ENCODE measurements at places on chromosomes 7 and 10.

DNA sequence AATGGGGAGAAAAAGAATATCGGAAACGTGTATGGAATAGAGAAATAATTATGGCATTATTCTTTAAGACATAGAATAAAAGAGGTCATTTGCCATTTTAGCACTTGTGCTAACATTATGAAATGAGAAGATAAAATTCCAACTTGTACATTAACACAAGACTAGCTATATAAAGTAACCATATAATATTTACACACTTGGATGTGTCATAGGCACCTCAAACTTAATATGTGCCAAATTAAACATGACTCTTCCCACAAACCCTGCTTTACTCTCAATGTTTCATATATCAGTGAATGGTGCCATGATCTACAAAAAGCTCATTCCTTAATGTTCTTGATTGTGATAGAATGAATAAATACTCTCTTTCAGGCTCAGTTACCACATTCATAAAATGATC, 4.1 kb upstream of the MINDY3 start:
- DNase-seq, result no peak

GRCh38 chr10:133394801-133395221, 854 bp downstream of the MTG1 start:
- DNase-seq, result no peak

- DNase-seq, result no peak
Observed at GRCh38 chr7:80641548-80641947, 3.1 kb downstream of the CD36 start.

DNA sequence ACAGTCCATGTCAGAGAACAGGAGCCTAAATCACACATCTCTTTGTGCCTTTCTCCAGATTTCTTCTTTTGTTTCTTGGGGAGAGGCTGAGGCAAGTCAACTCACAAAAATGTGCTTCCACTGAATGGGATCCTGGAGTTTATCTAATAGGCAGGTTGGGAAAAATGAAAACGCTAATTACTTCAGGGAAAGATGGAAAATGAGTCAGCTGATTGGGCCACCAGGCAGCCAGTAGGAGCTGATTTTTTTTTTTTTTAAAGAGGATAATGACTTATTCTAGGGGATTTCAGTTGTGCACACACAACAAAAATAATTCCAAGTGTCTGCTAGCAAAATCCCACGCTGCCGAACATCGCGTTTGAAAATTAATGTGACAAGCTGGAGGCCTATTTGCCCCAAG, 412.8 kb upstream of the ZMIZ1 start:
- no peak for DNase-seq

DNA sequence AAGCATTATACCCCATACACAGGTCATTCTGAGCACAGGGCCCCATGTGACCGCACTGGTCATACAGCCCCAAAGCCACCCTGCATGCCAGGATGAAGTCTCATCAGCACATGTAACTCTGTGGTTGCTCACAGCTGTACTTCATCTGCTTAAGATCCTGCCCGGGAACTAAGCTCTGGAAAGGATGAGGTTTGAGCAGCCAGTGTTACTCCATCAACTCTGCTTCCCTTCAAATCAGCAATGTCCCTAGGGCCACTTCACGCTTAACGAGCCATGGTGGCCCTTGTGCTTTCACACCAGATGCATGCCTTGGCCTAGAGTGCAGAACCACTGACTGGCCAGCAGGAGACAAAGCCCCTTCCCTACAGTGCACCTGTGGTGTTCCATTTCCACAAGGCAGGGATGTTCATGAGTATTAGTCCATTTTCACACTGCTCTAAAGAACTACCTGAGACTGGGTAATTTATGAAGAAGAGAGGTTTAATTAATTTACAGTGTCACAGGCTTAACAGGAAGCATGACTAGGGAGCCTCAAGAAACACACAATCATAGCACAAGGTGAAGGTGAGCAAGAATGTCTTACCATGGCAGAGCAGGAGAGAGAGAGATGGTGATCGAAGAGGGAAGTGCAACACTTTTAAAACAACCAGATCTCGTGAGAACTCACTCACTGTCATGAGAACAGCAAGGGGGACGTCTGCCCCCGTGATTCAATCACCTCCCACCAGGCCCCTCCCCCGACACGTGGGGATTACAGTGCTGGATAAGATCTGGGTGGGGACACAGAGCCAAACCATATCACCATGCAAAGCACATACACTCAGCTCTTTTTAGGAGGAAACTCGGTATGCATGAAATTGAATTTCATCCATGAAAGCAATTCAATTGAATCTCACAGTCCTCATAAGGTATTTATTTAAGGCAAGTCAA, 149.0 kb upstream of the CDCA7L start:
- no peak for DNase-seq

DNA sequence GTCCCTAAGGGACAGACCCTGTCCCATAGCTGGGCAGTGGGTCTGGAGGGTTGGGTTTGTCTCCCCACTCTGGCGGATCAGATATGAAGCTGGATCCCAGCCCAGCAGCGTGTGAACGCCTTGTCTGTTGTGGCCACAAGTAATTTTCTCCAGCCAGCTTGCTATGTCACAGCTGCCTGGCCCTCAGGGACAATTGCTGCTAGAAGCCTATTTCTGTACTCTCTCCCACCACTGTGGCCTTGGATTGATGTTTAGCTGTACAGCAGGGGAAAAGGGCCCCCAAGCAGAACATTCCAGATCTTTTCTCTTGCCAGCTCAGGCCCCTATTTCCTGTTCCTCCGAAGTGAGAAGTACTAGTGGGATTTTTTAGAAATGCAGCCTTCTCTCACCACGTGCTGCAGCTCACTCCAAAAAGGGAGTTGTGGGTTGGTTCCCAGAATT, 53.5 kb upstream of the WAC start:
- no peak for DNase-seq

- no peak for DNase-seq
Observed at GRCh38 chr10:74051736-74052342, 53.9 kb downstream of the VCL start.

GRCh38 chr10:102917962-102918816, at the start of gene CNNM2:
CNNM2 (plus strand) TSS chr10:102918294; CDS start chr10:102918481, 187 bp downstream.
- DNase-seq, result peak; percentile 99

DNA sequence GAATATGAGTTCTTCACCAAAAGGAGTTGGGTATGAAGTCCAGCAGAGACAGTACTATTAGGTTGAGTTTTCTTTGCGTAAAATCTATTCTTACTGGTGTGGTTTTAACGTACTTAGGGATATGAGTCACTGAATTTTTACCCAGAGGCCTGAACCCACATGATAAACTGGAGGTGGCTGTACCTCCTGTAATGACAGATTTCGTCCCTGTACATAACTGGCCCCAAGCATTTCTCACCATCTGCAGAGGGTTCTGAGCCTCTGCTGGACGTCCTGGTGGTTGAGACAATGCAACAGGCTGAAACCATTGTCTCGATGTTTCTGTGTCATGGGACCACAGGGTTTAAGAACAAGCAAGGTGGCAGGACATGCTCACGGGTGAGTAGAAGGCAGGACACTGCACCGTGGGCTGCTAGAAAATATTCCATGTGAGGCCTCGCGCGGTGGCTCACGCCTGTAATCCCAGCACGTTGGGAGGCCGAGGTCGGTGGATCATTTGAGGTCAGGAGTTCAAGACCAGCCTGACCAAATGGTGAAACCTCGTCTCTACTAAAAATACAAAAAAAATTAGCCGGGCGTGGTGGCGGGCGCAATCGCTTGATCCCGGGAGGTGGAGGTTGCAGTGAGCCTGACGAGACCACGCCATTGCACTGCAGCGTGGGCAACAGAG, 233.9 kb downstream of the DNAJB6 start:
- DNase-seq, result no peak

DNA sequence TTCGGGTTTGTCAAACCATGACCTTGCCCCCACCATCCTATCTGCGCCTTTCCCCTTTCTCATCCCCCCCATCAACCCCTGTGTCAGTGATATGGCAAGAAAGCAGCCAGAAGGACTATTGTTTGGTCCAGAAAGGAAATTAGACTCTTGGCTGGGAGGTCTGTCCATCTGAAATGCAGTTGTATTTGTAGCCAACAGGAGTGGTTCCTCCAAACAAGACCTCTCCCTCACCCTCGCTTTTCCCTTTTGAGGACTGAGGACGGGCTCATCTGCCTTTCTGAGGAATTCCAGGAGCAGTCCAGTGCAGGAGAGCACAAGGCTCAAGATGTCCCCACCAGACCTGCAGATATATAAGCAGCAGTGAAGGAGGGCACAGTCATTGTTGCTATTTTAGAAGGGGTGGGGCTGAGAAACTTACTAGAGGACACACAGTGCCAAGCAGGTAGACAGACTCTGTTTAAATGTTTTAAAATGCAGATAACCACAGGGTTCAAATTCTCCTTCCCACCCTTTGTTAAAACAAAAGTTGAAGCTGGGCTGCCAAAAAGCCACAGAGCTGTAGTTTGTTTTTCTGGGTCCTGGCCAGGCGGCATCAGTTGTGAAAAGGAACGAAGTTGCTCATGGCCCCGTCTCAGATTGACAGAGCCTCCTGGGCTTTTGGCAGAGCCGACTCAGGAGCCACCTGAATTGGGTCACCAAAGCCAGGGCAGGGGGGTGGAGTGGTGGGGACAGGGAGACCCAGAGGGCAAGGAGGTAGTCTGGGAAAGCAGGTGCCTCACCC, 37.3 kb downstream of the CYP17A1 start:
- no peak for DNase-seq

GRCh38 chr7:7820939-7821338, 102.5 kb upstream of the RPA3 start:
- DNase-seq, result no peak

- no peak for DNase-seq
Observed at GRCh38 chr7:26449175-26450165, 157.8 kb downstream of the SNX10 start.

DNA sequence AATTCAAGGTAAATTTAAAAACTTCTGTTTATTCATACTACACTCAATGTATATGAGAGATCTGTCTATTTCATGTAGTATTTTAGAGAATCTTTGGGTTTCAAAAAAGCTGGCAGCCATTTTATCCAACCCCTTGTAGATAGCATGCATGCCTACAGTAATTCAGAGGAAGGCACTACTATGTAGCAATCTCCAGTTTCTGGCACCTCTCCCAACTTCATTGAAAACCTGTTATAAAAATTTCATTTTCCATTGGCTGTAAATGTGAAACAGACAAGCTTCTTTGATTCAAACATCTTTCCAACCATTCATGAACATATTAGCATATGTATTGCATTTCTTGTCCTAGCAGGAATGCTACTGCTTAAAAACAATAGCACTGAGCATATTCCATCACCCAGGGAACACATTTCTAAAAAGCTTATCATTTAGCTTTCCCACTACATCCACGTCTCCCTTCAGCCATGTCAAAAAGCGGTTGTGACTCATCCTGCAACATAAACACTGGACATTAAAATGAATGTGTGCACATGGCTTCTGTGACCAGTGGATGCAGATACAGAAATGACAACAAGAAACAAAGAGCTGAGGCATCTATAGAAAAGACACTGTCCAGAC, 330.4 kb upstream of the AOAH start:
- no peak for DNase-seq

- no peak for DNase-seq
Observed at GRCh38 chr10:66982792-66983474, 57.1 kb downstream of the LRRTM3 start.

GRCh38 chr7:158586499-158587161, 993 bp downstream of the PTPRN2 start:
- DNase-seq, result no peak

DNA sequence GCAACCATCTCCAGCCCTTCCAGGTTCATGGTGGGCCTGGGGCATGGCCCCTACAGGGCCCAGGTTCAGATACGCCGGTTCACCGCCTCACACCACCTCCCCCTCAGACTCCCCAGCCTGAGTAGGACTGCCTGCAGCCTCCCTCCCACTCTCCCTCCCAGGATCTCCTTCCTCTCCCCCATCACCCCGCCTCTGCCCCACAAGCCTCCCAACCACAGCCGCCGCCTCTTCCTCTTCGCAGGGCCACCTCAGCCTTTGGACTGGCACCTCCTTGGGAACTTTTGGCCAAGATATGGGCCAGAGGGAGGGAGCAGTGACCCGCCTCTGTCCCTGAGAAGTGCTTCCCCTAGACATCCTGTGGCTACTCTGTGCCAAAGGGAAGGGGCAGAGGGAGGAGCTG, 9.3 kb downstream of the KCNIP2 start:
- DNase-seq, result no peak

GRCh38 chr7:91656541-91657482, 223.7 kb downstream of the MTERF1 start:
- DNase-seq, result no peak
